ENCODE measurements at places on chromosomes 5 and 9.

GRCh38 chr9:134644725-134645606 lies 3.4 kb downstream of the COL5A1 start:
- DNase-seq, result no peak

DNA sequence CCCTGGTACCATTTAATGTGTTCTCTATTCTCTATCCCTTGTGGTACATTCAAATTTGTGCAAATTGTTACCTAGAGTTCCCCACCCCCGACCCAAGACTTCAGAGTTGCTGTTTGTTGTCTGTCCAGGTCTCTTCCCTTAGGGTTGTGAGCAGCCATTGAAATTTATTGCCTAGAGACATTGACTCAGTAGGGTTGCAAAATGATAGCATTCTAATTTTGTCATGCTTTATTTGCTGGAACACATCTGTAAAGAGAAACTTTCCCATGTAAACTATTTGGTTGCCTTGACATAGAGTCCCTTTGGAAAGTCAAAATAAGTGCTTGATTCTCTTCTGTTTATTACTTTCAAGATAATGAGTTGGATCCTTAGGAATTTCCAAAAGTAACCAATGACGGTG lies 91.7 kb upstream of the KLF9 start:
- no peak for DNase-seq

DNA sequence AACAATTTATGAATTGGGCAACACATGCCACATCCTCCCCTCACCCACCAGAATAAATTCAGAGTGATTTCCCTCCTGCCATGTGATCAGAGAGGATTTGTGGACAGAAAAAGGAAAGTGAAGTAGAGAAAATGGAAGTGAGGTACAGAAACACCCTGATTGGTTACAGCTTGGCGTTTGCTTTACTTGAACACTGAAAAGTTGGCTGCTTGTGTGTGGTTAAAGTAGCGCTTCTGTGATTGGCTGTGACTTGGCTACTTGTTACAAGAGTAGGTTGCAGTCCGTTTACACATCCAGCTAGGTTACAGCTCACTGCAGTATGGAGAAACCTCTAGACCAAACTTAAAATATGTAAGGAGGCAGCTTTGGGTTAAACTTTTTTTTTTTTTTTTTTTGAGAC lies 205.2 kb upstream of the ZNF608 start:
- no peak for DNase-seq

- no peak for DNase-seq
Measured at GRCh38 chr5:10600626-10601245, 36.9 kb downstream of the ANKRD33B start.

- no peak for DNase-seq
Measured at GRCh38 chr5:96175090-96175489, 213.4 kb upstream of the ELL2 start.

DNA sequence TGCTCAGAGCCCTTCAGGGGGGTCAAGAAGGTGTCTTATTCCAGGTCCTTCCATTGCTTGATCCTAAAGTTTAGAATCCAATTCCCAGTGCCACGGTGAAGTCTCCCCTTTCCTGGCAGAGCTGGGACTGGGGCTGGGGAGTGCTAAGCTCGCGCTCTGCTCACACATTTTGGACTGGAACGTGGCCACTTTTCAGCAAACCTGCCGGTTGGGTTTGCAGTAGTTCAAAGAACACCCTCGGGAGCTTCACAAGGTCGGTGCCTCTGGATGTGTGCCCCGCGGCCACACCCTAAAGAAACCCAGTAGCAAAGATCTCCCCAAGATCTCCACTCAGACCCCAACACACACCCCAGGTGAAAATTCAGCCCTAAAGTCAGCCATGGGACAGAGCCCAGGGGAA lies at the start of gene C9orf152:
Gene C9orf152 (minus strand): TSS at position 129 of the 400 bp plus-strand sequence. CDS start 580 bp downstream, outside the sequence.
- no peak for DNase-seq

- DNase-seq, result no peak
Measured at GRCh38 chr5:2749514-2750025, 1.9 kb downstream of the IRX2 start.

GRCh38 chr9:6545017-6545691 lies 100.4 kb downstream of the GLDC start:
- DNase-seq, result no peak

DNA sequence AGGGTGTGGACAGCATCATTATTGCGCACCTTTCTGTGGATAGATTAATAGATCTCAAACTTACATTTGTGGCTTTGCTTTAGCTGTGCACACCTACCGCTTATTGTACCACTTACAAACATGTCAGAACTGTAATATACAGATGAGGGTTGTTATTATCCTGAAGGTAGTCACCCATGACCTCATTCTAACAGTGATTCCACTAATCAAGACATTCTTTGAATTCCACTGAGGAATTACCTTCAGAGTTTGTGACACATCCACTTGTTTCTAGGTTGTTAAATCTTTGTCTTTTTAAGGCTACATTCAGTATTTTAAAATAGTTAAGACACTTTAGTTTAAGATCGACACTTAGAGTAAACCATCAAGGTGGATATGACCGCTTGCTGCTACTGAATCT lies 7.8 kb downstream of the KCNV2 start:
- no peak for DNase-seq

GRCh38 chr9:27626244-27627187 lies 53.2 kb upstream of the C9orf72 start:
- DNase-seq, result no peak

DNA sequence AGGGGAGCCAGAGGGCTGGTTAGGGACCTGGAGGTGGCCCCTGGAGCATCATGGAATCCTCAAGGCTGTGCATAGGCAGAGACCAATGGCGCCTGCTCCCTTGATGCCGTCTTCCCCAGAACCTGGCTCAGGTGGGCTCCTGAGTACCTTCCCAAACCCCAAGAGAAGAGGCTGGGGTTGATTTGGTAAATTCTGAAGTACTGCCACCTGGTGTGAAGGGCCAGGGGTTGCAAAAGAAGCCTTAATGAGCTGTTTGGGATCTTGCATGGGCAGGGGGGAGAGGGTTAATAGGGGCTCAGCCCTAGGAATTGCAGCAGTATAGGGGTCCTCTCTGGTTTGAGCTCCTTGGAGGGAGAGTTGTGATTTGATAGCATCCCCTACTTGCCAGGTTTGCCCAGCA lies 52.1 kb downstream of the CYSTM1 start:
- DNase-seq, result no peak

DNA sequence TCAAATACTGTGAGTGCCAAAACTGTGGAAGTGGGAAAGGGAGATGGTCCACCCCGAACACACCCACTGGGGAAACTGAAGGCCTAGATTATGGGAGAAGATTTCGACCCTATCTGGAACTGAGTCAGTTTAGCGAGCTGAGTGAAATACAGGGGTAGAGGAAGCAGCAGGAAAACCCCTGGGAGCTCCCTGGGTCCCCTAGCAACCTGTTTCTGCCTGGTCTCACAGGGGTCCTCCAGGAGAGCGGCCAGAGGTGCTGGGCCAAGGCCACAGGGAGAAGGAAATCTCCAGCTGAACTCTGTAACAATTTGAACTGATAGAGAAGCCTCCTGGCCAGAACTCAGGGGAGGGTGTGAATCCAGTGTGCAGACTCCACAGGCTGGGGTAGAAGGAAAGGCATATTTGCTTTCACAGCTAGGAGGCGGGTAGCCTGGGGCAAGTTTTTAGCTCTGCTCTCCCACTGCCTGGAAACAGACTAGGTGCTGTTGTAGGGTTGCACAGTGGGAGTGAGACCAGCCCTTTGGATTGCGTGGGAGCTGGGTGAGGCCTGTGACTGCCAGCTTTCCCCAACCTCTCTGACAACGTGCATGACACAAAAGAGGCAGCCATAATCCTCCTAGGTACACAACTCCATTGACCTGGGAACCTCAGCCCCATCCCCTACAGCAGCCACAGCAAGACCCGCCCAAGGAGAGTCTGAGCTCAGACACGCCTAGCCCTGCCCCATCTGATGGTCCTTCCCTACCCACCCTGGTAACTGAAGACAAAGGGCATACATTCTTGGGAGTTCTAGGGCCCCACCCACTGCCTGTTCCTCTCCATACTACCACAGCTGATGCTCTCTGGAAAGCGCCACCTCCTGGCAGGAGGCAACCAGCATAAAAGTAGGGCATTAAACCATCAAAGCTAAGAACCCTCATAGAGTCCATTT lies 78.8 kb upstream of the GPBP1 start:
- DNase-seq, result no peak

DNA sequence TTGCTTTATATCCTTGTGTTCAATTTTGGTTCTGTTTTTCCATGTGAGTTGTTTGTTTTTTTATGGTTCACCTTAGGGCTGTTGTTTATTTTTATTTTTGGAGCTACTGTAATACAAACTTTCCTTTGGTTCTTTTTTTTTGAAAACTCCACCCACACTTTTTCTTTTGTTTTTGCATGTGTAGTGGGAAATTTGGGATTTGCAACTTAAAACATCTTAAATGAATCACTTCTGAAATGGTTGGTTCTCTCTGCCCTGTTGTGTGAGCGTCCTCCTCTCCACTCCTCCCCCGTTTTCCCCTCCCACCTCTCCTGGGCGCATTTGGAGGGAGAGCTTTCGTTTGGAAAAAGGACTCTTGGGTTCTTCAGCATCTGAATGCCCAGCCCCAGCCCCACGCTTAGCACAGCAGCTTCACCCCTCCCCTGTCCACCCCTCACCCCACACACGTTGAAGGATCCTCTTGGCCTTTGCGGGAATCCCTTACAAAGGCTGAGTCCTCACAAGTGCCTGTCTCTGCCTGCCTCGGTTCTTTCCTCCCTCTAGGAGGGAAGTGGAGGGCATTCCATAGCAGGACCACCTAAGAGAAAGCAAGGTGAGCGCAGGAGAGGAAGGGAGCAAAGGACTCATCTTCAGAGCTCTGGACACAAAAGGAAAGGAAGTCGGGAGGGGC lies 67.2 kb downstream of the DMRT1 start:
- no peak for DNase-seq

DNA sequence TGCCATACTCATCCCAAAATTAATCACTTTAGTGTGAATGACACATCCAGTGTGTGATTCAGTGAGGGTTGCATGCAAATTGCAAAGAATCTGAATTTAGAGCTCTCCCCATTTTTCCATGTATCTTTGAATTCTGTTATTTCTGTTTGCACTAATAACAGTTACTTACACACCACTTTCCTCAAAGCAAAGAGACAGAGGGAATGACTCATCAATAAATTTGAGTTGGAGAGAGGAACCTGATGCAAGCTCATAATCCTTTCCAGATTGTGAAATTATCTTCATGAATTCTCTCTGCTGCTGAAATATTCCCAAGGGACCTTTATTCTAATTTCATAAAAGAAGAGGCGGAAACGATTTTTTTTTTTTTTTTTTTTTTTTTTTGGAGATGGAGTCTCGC lies 204.8 kb downstream of the CDH9 start:
- no peak for DNase-seq

- DNase-seq, result no peak
Measured at GRCh38 chr5:154701181-154701580, 54.0 kb upstream of the LARP1 start.

- no peak for DNase-seq
Measured at GRCh38 chr9:115034801-115035200, 83.2 kb downstream of the TNC start.

- no peak for DNase-seq
Measured at GRCh38 chr9:110659891-110660541, 8.6 kb upstream of the MUSK start.

GRCh38 chr9:121974421-121974820 lies 118.7 kb downstream of the TTLL11 start:
- no peak for DNase-seq

DNA sequence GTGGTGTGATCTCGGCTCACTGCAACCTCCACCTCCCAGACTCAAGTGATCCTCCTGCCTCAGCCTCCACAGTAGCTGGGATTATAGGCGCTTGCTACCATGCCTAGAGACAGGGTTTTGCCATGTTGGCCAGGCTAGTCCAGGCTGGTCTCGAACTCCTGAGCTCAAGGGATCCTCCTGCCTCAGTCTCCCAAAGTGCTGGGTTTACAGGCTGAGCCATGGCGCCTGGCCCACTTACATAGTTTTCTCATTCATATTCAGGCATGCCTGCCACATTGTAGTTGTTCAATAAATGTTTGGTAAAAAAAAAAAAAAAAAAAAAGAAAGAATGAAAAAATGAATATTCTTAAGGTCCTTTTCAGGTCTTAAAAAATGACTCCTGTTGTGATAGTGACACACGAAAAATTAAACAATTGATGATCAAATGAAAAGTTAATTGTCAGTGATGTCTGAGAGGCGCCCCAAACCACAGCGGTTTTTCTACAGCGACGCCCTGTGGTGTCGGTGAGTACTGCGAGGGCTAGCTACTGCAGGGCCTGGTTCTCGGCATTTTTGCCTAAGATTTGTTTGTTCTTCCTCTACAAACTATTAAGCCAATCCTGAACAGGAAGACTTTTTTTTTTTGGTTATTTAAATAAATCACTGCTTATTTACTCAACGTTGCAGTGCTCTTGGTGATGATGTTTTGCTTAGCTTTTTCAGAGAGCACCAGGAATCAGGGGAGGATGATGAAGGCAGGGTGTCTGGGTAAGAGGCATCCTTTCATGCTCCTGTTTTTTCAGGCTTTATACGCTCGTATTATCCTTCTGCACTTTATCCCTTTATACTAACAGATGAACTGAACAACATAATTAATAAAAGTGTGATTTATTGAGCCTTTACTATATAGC lies 67.0 kb upstream of the DPYSL3 start:
- DNase-seq, result no peak

GRCh38 chr5:178114325-178115135 lies 1.2 kb downstream of the N4BP3 start:
- peak; percentile 15 for DNase-seq

- DNase-seq, result no peak
Measured at GRCh38 chr5:75524071-75524470, 12.4 kb downstream of the POLK start.

- no peak for DNase-seq
Measured at GRCh38 chr5:154366353-154366752, 79.4 kb upstream of the SAP30L start.

DNA sequence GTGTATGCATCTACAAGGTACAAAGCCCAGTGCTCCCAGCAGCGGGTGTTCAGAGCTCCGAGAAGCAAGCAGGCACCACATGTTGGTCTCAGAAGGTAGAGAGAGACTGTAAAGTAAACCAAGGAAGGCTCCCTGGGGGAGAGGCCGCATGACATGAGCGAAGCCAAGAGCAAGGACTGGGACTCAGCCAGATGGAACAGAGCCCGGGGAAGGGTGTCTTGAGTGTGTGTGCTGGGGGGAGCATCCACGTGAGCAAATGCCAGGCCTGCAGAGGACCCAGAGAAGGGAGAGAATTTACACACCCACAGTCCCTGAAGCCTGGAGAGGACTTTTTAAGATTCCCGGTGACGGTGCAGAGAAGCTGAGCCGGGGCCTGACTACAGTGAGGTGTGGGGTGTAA lies 15.2 kb upstream of the KCNIP1 start:
- DNase-seq, result no peak

DNA sequence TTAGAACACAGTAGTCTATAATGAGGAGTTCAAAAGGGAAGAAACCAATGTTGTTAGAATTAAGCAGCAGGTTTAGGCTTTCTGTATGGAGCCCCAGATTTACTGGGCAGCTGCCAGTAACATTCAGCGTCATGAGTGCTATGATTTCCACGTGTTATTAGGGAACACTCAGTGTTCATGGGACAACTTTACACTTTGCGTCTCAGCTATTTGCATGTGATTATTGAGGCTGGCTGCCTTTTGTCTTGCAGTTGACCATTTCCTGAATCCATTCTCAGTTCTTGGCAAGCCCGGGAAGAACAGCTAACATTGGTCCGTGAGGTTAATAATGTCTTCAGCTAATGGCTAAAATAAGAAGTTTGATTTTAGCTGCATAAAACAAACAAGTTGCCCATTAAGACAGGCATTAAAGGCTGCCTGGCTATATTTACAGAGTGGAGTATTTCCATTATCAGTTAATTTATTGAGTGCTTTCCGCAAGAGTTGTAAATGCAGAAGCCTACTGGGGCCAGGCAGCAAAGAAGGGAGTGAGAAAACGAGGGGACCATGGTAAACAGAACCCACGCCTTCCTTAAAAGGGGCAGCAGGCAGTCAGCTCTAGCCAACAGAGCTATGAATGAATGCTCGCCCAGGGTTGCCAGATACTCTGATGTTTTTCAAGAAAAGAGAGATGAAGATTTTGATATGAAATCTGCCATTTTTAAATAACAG lies 120.9 kb downstream of the PIP5K1B start:
- no peak for DNase-seq
